Mammary epithelial cell (primary cell): ENCODE measurements at places on chromosomes 5 and 9. TPM values are rescaled to one million over a fixed set of nuclear protein-coding genes. Genes with fewer than 3 reads are reported as not detected.

DNA sequence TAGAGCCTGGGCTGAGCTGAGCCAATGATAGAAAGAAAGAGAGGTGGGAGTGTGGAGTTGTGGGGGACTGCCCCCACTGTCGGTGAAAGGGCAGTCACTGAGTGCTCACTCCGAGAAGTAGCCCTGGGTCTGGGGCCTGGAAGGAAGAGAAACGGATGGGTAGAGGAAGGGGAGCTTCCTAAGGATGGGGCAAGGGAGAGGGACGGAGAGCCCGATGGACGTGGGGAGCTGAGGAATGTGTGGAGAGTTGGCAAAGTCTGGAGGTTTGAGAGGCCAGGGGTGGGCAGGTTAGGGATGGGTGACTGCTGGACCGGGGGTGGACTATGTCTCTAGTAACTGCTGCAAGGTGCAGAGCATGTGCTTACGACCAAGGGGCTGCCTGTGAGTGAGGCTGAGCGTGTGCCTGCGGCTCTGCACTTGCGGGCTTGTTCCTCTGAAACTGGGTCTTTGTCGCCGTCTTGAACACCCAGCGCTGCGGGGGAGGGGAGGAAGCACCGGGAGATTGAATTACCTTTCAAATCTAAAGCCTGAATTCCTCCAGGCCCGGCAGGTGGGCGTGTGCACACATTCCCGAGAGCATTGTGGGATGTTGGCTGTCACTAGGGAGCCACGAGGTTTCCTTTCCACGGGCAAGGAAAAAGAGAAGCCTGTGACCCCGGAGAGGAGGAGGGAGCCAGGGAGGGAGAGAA is 76.4 kb upstream of the ARAP3 start:
- DNase-seq, result no peak

DNA sequence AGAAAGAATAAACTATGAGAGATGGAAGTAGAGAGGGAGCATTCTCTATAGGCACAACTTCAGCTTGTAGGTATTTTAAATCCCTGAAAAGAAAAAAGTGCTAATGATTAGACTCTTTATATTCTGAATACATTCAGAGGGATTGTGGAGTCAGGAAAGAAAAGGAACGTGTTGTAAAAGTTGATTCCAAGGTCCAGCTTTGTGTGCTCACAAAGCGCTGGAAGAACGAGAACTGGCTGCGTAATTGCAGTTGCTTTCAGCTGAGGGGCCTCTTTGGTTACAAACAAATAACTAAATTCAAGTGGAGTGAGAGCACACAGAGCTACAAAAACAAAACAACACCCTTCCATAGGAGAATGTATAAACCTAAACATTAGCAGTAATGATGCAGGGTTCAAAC is 1040.4 kb upstream of the WWC1 start:
- DNase-seq, result no peak

GRCh38 chr9:106450549-106450948 is 412.4 kb upstream of the ZNF462 start:
- DNase-seq, result no peak

- no peak for DNase-seq
Observed at GRCh38 chr5:60228676-60229075, 335.1 kb upstream of the PDE4D start.

GRCh38 chr9:21357479-21358460 is 7.1 kb upstream of the IFNA6 start:
- no peak for DNase-seq

The ANKRD20A1 gene
- 0.10 TPM for polyA plus RNA-seq

GRCh38 chr5:62909326-62909725 is 330.7 kb downstream of the LRRC70 start:
- DNase-seq, result no peak

DNA sequence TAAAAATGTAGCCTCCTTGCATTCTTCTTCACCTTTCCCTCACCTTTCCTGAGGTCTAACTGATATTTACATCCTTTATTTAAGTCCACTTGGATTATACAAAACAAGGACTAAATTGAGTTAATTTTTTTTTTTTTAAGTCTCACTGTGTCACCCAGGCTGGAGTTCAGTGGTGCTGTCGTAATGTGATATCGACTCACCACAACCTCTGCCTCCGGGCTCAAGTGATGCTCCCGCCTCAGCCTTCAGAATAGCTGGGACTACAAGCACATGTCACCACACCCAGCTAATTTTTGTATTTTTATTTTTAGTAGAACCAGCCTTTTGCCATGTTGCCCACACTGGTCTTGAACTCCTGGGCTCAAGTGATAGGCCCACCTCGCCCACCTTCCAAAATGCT is 195.3 kb downstream of the BNC2 start:
- DNase-seq, result no peak

GRCh38 chr9:133754688-133755227 is 16.6 kb upstream of the SARDH start:
- DNase-seq, result no peak

DNA sequence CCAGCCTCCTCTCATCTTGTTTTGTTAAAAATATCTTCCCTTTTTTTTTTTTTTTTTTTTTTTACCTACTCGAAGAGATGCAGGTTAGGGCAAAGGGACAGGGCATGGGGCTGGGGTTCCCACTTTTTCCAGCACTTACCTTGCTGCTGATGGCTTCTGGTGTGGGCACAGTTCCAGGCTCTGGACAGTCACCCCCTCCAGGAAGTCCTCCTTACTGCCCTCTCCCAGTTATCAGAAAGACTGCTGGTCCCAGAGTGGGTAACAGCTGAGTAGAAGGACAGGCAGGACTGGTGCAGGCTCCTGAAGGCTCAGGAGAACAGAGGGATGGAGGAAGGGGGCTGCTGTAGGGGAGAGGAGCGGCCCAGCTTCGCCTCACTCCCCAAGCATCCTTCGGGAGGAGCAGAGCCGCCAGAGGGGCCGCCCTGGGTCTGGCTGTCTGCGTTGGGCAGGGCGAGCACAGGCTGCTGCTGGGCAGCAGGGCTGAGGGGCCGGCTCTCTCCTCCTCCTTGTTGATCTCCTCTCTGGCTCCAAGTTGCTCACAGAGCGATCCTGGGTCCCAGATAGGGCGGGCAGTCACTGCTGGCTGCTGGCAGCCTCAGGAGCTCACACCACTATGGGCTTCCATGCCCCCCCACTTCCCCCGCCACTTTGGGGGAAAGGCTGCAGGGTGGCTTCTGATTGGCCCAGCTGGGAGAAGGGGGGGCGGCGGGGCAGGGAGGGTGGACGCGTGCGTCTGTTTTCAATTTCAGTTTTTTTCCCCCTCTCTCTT is at the start of gene PDGFRB:
PDGFRB (minus strand) TSS at position 588 of the 769 bp plus-strand sequence. CDS start 18,798 bp downstream, outside the sequence.
- DNase-seq, result no peak

DNA sequence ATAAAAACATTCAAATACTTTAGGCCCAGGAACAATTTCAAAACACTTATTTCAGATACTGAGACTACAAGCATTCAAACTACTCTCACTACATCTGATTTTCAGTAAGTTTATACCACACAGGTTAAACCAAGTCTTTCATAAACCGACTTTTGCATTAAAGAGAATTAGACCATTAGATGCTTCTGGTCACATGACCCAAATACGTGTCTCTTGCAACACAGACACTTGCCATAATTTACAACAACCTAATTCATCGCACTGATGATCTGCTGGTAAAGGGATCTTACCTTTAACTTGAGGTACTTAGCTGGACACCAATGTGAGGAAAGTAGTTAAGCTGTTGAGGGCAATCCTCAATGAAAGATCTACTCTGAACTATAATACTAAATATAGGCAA is 3.2 kb downstream of the HNRNPH1 start:
- DNase-seq, result no peak

GRCh38 chr5:144510845-144511579 is 340.3 kb downstream of the KCTD16 start:
- DNase-seq, result no peak

GRCh38 chr5:112685931-112686330 is 51.8 kb upstream of the APC start:
- DNase-seq, result no peak

DNA sequence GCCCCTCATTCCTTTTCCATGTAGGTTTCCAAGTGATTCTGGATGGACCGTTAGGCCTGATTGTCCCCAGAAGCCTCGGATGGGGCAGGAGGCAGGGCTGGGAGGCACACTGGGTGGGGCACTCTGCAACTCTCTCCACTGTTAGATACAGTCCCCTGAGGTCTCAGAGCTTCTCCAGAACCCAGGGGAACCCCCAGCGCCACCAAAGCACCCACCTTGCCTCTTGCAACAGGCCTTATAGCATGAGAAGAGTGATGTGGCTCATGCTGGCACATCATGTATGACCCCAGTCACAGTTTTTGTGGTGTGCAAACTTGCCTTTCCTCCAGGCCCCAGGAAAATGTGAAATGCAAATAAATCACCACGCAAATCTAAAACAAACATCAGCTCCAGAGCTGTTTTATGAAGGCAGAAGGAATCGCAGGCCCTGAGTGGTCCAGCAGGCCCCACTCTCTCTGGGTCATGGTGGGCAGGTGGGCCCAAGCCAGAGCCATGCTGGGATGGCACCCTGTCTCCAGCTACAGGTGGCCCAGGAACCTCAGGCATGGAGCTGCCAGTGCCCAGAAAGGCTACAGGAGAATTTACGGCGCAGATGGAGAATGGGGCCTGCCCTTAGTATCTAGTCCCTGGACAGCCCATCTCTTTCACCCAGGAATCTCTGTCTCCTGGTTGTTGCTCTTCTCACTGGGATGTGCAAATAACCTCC is 36.3 kb upstream of the CDKN2AIPNL start:
- DNase-seq, result no peak

DNA sequence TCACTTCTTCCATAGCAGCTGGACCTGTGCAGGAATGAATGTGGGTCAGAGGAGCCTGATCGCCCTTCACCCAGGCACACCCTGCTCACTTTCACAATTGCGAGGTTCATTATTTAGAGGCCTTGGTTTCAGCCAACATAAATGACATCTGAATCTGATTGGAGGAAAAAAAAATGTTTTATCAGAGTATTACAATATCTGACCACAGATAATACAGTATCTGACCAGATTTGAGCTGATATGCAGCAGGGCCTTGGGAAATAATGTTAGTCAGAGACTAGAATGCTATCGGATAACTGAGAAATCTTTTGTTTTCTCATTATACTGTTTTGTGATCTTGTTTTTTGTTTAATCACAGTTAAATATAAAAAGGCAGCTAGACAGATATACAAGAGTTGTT is 7.7 kb downstream of the ICE1 start:
- DNase-seq, result no peak

DNA sequence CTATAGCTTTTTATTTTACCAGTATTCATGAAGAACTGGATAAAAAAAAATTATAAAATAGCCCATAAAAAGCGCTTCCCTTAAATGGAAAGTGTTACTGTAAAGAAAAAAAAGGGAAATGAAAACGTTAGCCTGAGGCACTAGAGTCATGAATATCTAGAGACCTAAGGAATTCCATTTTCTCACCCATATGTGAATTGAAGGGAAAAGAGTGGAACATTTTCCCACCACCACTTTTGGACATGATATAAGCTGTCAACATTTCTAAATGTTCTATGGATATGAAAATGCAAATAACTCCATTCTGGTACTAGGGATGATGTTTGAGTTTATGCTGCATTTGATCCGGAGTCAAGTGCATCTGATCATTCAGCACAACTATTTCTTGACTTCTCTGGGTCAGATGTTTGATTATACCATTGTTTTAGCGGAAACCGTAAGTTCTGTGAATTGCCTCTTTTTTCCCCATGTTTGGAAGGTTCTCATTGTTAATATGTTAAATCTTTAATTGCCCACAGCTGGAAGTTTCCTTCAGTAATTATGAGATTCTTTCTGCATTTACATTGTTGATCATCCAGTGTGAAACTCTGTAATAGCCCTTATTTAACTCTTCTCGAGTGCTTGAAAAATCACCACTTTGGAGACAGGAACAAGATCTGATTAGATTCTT is 467.4 kb upstream of the SEMA6A start:
- DNase-seq, result no peak

- DNase-seq, result no peak
Observed at GRCh38 chr9:93082841-93083411, 13.1 kb upstream of the CARD19 start.
